ENCODE measurements at places on chromosomes 13 and 19.

- DNase-seq = peak; percentile 87
These were observed 2.8 kb downstream of the DMPK start for GRCh38 chr19:45779231-45780145.

- no peak for DNase-seq
These were observed 11.2 kb upstream of the F2RL3 start for GRCh38 chr19:16877581-16877980.

DNA sequence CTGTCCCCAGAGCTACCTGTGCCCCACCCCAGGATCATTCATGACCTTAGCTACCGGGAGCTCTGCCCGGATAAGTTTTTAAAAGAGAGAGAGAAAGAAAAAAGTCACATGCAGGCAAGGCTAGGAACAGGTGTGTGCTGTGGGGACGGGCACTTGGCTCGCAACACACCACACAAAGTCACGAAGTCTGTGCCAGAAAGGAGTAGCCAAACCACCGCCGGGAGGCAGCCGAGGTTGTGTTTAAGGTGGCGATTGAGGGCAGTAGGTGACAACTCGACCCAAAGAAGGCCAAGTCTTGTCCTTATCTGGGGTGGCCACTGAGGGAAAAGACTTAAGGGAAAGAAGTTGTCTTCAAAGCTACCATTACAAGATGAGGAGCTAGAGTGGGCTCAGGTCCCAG lies 4.6 kb upstream of the TSHZ3 start:
- DNase-seq = no peak

GRCh38 chr13:89136678-89137077 lies 1465.5 kb downstream of the SLITRK5 start:
- DNase-seq = no peak

GRCh38 chr19:23762884-23763711 lies 4.4 kb upstream of the ZNF681 start:
- peak; percentile 80 for DNase-seq

DNA sequence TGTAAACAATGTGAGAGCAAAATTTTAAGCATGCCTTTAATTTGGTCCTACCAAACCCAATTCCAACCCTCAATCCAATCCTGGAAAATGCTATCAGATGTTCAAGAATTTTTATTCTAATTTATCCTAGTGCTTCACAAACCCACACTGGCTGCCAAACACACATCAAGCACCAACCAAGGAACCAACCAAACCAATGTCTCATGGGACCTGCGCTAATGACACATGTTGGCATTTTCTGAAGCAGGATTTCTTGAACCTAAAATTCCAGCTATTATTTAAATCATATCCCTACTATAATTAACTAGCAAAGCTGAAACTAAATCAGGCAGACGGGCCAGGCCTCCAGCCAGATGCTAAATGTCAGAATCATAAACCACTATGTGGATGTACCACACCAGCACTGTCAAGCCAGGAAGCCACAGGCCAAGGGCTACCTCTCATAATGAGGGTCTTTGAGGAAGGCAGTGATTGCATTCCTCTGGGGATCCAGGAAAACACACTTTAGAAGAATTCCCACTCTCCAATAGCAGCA lies 5.8 kb downstream of the LATS2 start:
- DNase-seq = no peak

GRCh38 chr19:2888731-2889224 lies 11.9 kb upstream of the ZNF57 start:
- no peak for DNase-seq
